Bronchial smooth muscle cell (primary cell): ENCODE measurements at places on chromosomes 12 and 14. TPM values are rescaled to one million over a fixed set of nuclear protein-coding genes. Genes with fewer than 3 reads are reported as not detected.

The PAX9 gene
- under 0.01 TPM in 2 replicates for total RNA-seq

The LMNTD1 gene
- total RNA-seq: 0.32 TPM in 1 of 2 replicates, not detected in the other

The KRT75 gene
- not detected in 2 replicates for total RNA-seq

The STXBP6 gene
- 3.9 and 7.6 TPM in 2 replicates for total RNA-seq

The NEUROD4 gene
- not detected in 2 replicates for total RNA-seq

The LRRIQ1 gene
- 0.09 and 0.16 TPM in 2 replicates for total RNA-seq

The AKAP5 gene
- total RNA-seq: under 0.01 and 0.09 TPM in 2 replicates

The DEGS2 gene
- 0.16 and 0.26 TPM in 2 replicates for total RNA-seq

The LALBA gene
- total RNA-seq: not detected in 2 replicates

The KRT83 gene
- total RNA-seq: not detected in 2 replicates

The OTOGL gene
- total RNA-seq: 0.16 and 0.43 TPM in 2 replicates

The SYT1 gene
- total RNA-seq: 0.60 and 10.1 TPM in 2 replicates

The RDH12 gene
- 0.09 and 0.16 TPM in 2 replicates for total RNA-seq

The NT5DC3 gene
- total RNA-seq: 3.9 and 6.0 TPM in 2 replicates

The SOS2 gene
- total RNA-seq: 14.4 and 14.8 TPM in 2 replicates

The CIDEB gene
- total RNA-seq: 1.3 and 1.4 TPM in 2 replicates

The CMA1 gene
- not detected in 2 replicates for total RNA-seq

The MEG3 gene
- total RNA-seq: 139 and 226 TPM in 2 replicates

The CCDC177 gene
- total RNA-seq: 0.09 TPM in 1 of 2 replicates, not detected in the other

The VRTN gene
- total RNA-seq: under 0.01 TPM in 1 of 2 replicates, not detected in the other

The STYX gene
- 9.7 and 14.7 TPM in 2 replicates for total RNA-seq

The MMP17 gene
- total RNA-seq: 6.8 and 8.8 TPM in 2 replicates

The CDK2 gene
- 4.5 and 6.8 TPM in 2 replicates for total RNA-seq

The OR4K14 gene
- not detected in 2 replicates for total RNA-seq

The GPR135 gene
- total RNA-seq: 0.94 and 1.7 TPM in 2 replicates

The SLC10A1 gene
- not detected in 2 replicates for total RNA-seq

The DLK1 gene
- total RNA-seq: under 0.01 TPM in 1 of 2 replicates, not detected in the other

The MUCL1 gene
- total RNA-seq: not detected in 2 replicates

The MMP14 gene
- total RNA-seq: 338 and 428 TPM in 2 replicates

The PNN gene
- total RNA-seq: 13.4 and 13.7 TPM in 2 replicates

The RAD9B gene
- total RNA-seq: 0.47 and 0.69 TPM in 2 replicates

The GPRC5D gene
- total RNA-seq: not detected in 2 replicates

The FOXM1 gene
- total RNA-seq: 1.3 and 2.0 TPM in 2 replicates

The CCDC88C gene
- under 0.01 and 0.09 TPM in 2 replicates for total RNA-seq

The CD9 gene
- total RNA-seq: 283 and 455 TPM in 2 replicates
